ENCODE measurements at places on chromosomes 4 and X.

DNA sequence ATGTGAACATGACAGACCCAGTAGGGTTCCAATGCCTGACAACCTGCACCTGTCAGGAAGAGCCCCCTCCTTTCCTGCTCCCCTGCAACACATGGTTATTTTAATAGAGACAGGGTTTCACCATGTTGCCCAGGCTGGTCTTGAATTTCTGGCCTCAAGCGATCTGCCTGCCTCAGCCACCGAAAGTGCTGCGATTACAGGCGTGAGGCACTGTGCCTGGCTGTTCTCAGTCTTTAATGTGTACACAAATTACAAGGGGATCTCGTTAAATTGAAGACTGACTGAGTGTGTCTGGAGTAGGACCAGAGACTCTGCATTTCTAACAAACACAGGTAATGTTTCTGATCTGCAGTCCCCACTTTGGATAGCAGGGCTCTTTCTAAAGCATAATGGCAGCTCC, 55.4 kb downstream of the NPNT start:
- no peak for DNase-seq

- no peak for DNase-seq
These were observed 304.6 kb downstream of the ARAP2 start for GRCh38 chr4:35939751-35940150.

- DNase-seq: no peak
These were observed 16.1 kb upstream of the CXCL3 start for GRCh38 chr4:74054483-74055047.

DNA sequence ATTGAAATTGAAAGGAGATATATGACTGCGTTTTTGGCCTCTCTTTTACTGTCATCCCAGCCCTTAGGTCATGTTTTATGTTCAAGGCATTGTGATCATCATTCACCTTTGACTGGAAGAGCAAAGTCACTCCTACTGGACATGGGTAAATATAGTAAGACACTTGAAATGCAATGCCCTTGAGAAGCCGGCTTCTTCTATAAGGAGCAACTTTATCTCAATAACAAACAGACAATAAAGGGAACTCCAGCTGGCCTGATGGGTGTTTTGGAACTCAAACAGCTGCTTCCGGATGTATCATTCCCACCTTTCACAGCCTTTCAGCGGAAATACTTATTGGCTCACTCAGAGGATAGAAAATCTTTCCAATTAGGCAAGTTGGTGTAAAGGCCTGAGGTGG, 65.1 kb upstream of the C4orf54 start:
- no peak for DNase-seq

- no peak for DNase-seq
These were observed 10.5 kb downstream of the TBCK start for GRCh38 chr4:106305435-106306055.

GRCh38 chrX:15151267-15152186, 118.4 kb downstream of the ASB9 start:
- no peak for DNase-seq

All from AML-193 (cell line).